ENCODE measurements at places on chromosomes 2 and 18.

DNA sequence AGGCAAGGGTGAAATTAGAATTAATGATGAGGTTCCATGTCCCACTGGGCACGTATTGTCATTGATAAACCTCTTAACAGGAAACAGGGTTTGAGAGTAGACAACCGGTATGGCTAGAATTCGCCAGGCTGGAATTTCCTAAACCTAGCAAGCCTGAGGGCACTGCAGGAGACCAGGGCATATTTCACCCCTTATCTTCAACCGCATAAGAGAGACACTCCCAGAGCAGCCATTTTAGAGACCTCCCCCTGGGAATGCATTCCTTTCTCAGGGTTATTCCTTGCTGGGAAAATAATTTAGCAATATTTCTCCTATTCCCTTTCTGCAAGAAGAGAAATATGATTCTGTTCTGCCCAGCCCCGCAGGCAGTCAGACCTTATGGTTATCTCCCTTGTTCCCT, 334.6 kb upstream of the LYPD1 start:
- DNase-seq: no peak

- DNase-seq: no peak
Observed at GRCh38 chr2:134120406-134120732, 133.5 kb upstream of the MGAT5 start.

GRCh38 chr2:174551697-174552096, 45.9 kb downstream of the WIPF1 start:
- DNase-seq: no peak

DNA sequence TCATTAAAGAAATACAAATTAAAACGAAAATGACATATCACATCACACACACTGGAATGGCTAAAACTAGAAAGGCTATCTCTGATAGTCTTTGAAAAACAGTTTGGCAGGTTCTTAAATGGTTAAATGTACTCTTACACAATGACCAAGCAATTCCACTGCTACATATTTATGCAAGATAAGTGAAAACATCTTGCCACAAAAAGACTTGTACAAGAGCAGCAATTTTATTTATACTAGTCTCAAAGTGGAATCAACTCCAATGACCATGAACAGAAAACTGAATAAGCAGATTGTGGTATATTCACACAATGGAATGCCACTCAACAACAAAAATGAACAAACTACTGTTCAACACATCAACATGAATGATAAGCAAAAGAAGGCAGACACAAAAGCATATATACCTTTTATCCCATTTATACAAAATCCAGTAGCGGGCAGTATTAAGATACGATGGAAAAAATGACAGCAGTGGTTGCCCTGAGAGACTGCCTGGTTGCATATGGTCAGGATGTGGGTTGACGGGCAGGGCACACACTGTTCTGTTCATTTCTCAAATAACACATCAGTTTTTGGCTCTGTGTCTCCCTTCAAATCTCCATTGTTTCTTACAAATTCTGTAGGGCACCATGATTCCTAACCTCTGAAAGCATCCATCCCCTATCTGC, 25.4 kb downstream of the SP100 start:
- DNase-seq: peak; percentile 30

DNA sequence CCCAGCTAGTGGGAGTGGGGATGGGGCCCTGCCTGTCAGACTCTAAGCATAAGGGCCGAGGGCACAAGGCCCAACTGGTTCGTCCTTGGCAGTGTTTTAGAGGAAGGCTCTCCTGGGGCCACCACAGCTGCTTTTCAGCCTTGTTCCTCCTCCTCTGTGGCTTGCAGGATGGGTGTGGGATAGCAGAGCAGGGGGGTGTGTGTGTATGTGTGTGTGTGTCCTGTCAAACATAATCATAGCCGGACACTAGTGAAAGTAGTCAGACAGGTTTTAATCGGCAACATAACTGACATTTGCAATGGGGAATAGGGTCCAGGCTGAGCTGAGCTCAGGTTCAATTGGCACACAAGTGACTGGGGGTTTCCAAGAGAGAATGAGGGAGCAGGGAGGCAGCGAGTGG, 114.2 kb downstream of the SEPTIN10 start:
- DNase-seq: no peak

DNA sequence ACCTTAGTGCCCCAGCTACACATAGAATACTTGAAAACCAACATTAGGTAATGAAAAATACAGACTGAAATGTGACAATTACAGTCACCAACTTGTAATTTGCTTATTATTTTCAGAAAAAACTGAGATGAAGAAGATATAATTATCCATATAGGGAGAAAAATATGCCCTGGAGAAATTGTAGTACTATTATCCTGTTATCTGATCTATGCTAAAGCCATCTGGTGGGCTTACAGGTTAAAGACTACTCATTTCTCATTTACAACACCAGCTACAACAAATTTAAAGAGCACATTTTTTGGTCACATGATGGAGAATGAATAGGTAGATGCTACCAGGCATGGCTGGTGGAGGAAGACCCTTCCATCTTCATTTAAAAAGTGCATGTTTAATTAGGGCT, 79.6 kb upstream of the NYAP2 start:
- no peak for DNase-seq

DNA sequence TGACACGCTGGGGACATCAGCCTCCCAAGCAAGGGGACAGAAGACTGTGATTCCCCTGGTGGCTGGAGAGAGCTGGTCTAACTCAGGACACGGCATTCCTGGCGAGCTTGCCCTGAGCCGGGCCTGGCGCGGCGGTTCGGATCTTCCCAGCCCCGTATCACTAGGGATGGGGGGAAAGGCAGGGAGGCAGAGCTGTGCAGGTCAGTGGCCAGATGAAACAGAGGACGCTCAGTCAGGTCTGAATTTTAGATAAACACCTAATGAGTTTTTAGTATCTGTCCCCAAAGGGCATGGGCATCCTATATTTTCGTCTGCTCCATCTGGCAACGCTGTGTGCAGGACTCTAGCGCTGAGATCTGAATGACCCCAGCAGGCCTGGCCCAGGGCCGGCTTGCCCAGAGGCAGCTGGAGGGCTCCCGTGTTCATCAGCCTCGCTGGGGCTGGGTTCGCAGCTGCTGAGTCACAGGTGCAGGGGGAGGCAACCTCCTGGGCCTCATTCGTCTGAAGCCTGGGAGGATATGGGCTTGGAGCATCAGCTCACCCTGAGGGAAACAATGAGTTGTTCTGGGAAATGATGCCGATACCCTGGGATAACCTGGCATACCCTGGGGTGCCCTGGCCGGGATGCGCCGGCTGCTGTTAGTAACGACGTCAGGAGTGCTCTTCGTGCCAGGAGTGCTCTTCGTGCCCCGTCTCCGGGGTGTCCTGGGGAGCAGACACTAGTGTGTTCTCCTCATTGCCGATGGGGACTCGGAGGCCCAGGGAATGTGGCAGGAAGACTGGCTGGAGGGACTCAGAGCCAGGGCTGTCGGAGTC, 48.1 kb upstream of the HPCAL1 start:
- no peak for DNase-seq

DNA sequence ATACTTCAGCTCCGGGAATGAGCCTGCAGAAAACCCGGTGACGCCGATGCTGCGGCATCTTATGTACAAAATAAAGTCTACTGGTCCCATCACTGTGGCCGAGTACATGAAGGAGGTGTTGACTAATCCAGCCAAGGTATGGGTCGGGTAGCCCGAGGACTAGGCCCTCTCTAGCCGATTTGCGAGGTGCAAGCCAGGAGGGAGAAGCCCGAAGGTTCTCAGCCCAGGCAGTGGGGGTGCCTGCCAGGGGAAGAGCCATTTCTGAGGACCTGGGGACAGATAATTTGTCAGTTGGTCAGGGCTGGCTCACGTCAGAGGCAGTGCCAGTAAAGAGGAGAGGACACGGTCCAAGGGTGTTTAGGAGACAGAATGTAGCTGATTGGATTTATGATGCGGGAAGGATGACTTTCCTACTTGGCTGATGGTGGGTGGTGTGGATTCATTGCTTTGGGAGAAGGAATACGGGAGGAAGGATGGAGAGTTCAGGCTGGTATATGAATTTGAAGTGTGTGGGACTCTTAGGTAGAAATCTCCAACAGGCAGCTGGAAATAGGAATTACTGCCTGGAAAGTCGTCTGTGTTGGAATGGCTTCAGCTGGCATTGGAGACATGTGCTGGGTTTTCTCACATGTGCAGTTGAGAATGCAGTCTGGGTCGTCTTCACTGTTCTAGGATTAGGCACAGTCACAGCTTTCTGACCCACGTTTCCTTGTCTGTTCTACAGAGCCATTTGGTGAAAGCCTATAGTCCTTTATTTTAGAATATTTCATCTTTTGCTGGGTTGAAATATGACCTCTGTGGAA, 874 bp downstream of the NDUFAF7 start:
- DNase-seq: no peak

DNA sequence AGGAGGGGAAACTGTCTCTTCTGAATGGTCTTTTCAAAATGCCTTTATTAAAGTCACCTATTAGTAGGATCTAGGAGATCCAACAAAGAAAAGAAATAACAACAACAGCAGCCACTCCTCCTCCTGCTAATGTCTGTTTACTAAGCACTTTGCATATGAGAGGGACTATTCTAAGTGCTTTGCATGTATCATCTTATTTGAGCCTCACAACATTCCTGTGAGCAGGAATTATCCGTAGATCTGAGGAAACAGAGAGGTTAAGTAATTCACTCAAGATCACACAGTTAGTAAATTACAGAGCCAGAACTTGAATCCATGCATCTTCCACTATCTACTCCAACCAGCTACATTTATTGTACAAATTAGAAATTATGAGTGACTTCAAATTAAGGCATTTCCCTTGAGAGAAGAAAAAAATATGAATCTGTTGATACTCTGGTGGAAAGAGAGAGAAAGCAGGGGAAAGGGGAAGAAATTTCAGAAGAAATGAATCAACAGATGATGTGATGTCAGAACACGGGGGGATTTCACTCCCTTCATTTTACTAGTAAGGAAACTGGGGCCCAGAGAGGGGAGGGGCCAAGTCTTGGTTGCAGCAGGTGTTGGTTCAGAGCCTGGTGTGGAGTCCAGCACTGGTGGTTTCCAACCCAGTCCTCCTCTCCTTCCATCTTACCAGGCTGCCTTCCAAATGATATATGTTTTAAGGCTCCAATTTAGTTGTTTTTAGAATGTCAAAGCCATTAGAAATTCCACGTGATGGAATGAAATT, 49.7 kb downstream of the TSN start:
- no peak for DNase-seq

- DNase-seq: no peak
Observed at GRCh38 chr2:237639052-237639835, 11.9 kb downstream of the LRRFIP1 start.

DNA sequence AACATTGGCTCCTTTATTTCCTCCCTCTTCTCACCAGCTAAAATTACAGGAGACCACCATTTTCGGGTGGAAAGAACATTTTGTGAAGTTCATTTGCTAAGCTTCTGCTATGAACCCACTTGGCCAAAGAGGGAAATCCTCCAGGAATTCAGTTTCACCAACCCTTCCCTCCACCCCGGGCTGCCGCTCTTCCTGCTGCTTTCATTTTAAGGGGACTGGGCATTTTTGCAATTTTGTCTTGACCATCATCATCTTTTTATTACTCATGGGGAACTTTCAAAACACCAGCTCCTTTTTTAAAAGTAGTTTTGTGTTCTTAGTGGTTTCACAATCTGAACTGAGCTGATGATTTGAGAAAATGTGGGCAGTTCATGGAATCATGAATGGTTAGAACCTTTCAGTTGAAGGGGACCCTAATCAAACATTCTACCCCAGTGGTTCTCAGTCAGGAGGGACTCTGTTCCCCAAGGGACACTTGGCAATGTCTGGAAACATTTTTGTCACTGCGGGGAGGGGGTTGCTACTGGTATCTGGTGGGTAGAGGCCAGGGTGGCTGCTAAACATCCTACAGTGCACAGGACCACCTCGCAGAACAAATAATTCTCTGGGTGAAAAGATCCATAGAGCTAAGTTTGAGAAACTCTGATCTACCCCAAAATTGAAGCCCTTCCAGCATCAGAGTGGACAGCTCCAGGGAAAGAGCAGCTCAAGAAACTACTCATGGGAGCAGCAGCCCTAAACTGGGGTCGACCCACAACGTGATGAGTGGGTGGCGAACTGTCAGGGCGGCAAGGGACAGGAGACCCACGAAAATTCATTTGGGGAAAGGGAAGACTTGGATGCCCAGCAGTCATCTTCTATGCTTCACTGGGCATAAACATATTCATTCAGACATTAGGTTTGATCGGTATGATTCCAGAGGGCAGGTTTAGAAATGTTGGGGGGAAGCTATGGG, 92.9 kb downstream of the ACKR3 start:
- no peak for DNase-seq

DNA sequence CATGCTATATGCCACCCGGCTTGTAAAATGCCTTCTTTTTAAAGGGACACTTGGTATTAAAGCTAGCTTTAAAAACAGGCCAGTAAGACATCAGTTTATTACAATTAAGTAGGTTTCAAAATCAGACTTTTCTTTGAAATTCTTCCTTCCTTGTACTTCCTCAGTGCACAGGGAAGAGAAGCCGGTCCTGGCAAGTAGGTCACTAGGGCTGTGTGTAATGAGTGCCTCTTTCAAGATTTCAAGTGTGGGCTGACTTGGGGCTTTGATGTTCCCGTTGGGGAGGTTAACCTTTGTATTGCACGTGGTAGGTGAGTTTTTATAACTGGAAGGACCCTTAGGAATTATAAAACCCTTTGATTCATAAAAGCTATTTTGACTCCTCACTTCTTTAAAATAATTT, 566.4 kb upstream of the ID2 start:
- DNase-seq: no peak

DNA sequence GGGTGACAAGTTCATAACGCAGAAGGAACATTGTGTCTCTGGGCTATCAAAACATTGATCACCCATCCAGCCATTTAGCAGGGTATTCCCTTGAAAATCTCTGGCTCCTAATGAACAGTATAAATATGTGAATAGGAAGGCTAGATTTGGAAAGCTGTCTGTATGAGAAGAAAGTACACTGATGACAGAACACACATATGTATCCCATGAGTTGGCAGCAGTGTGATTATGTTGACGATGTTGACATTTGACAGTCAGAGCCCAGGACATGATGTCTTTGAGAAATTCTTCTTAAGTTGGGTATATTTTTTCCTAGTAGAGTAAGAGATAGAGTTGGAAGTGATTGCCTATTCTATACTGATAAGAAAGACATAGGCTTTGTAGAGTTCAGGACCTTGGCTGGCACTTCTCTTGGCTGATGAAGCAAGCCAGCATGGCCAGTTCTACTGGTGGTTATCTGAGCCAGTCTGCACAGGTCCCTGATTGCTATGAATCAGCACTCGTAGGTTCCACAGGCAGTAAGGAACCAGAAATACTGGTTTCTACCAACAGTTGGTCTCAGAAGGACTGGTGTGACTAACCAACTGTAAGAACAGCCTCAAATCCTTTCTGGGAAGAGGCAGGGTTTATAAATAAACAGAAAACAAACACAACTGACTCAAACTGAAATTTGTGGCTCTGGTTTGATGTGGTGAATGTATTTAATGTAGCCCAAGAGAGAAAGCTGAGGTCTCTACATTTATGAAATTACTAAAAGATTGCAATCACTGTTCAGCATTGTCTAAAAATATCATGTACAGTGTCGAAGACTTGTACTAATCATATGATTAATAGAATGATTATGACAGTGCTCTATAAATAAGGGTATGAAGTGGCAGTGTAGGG, 43.9 kb upstream of the RAPH1 start:
- DNase-seq: no peak

GRCh38 chr2:70796262-70796661, 5.8 kb upstream of the FIGLA start:
- no peak for DNase-seq

GRCh38 chr2:190599073-190599472, 49.8 kb upstream of the NAB1 start:
- DNase-seq: no peak

GRCh38 chr18:11883153-11883552, 25.0 kb downstream of the MPPE1 start:
- DNase-seq: no peak

- no peak for DNase-seq
Observed at GRCh38 chr2:190943706-190944105, 63.1 kb downstream of the GLS start.
